Suppressor macrophage treated with lipopolysaccharide for 4 hours (primary cell): ENCODE measurements at places on chromosomes 13 and 19.

DNA sequence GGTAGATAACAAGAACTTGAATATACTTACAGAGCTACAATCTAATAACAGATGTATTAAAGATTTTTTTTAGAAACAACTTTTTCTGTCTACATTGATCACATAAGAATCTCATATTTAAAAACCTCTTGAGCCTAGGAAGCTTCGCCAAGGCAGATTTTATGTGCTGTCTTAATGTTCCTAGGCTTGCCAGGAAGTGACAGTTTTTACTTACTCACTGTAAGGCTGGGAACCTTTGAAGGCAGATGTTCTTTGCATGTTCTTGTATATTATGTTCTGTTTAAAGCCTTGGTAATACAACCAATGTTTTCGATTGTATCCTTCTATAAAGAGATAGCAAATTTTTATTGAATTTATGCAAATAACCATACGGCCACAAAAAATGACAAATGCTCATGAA is 492.7 kb downstream of the GPC5 start:
- DNase-seq: no peak

- DNase-seq: peak; percentile 19
Observed at GRCh38 chr19:10291554-10292205, 1.9 kb downstream of the ICAM5 start.

DNA sequence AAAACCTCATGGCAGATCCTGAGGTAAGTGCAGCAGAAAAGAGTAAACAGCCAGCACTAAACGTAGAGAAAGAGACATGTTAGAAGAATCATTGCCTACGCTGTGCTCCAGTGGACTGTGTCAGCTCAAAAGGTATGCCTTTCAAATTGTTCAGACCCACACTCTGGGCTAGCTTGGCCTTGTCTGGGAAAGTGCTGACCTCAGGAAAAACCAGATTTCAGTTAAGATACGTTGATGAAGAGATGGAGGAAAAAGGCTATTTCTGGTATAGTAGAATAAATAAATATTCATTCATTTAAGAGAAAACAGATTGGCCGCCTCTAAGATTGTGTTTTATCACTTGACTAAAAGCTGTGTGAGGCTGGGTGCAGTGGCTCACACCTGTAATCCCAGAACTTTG is 9.6 kb upstream of the SUCLA2 start:
- no peak for DNase-seq

DNA sequence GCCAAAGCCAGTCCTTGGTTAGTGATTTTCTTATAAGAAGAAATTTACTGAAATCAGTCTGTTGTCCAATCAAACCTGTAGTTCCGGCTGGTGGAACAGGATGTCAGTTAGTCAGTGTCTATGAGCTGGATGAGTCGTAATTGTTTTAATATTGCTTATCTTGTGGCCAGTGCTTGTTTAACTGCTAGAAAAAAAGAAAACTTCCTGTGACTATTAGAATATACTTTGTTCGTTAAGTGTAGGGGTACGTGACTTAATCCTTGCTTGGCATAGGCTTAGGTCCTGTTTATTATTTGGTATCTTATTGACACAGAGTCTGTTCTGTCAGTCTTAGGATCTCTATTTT is 1484.8 kb upstream of the MIR17HG start:
- no peak for DNase-seq

GRCh38 chr19:3698974-3699740 is 1.1 kb downstream of the PIP5K1C start:
- peak; percentile 82 for DNase-seq

GRCh38 chr19:48558018-48558684 is 6.2 kb downstream of the SULT2B1 start:
- peak; percentile 59 for DNase-seq
